ENCODE measurements at places on chromosomes 7 and 10.

DNA sequence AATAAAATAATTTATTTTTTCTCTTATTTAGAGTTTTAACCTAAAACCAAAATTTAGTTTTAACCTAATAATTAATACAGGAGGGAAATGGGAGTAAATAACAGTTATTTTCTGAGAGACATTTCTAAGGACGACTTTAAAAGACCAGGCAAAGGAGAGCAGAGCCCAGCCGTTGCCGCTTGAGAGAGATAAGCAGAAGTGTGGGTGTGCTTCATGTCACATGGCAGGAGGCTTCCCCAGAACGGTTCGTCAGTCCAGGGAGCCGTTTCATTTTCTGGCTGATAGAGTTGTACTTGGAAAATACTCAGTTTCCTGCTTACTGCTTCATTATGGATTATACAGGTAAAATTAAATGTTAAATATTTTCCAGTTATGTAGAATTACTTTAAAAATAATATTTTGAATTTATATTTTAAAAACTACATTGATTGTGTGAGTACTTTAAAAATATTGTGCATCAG is 61.4 kb downstream of the ST7 start:
- no peak for DNase-seq

GRCh38 chr10:58578366-58578765 is 65.7 kb downstream of the BICC1 start:
- DNase-seq = no peak

GRCh38 chr10:103648636-103649532 is 155.4 kb downstream of the NEURL1 start:
- no peak for DNase-seq

DNA sequence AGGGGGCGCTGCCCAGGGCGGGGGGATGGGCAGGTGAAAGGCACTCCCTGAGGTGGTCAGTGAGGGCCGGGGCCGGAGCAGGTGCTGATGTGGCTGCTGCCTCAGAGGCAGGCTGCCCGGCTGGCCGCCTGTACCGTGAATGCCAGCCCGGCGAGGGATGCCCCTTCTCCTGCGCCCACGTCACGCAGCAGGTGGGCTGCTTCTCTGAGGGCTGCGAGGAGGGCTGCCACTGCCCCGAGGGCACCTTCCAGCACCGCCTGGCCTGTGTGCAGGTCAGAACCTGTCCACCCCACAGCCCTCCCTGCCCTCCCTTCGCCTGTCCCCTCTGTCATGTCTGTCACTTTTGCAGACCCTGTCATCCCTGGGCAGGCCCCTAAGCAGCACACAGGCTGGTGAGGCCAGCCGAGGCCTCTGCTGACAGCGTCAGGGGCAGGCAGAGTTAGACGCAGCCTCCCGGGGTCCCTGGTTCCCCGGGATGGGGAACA is 21.9 kb upstream of the ZNF862 start:
- DNase-seq = no peak

DNA sequence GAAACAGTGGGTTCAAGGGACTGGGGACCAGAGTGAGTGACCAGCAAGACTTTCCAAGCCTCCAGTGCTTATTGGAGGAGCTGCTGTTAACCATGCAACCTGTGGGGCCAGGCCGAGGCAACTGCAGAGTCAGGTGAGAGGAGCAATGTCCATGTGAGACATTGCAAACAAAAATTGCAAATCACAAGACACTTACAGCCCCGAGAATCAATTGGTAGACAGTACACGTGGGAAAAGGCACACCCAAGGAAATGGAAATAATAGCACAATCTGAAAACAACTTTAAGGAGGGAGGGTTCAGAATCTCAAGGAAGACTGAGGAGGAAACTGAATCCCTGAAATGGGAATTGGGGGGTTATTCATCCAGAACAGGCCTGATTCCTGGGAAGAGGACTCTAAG is 72.6 kb downstream of the GLRX3 start:
- no peak for DNase-seq

- no peak for DNase-seq
Measured at GRCh38 chr10:1381339-1381738, 325.2 kb downstream of the WDR37 start.

- no peak for DNase-seq
Measured at GRCh38 chr7:72057231-72057630, 354.9 kb downstream of the CALN1 start.

DNA sequence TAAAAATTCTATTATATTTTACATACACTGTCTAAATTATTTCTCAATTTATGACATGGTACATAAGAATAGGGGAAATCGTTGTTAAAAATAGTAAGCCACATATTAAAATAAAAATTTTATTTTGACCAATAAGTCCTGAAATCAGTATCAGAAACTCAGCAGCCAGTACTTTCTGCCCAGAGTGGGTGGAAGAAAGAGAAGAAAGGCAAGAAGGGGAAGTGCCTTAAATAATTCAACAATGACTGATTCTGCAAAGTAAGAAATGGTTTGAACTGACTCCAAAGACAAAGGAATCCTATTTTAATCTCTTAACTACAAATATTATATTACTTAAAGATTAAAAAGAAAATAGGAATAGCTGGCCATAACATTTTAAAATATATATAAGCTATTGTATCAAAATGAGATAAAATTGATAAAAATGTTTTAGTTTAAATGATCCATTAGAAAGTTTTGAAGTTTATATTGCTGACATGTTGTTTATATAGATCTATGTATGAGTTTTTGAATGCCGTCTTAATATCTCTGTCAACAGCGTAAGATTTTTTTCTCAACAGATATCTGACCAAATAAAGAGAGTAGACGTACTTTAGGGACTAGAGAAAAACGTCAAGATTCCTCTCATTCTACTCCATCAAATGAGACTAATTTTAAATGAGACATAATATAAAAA is 30.2 kb upstream of the NRCAM start:
- DNase-seq = no peak

DNA sequence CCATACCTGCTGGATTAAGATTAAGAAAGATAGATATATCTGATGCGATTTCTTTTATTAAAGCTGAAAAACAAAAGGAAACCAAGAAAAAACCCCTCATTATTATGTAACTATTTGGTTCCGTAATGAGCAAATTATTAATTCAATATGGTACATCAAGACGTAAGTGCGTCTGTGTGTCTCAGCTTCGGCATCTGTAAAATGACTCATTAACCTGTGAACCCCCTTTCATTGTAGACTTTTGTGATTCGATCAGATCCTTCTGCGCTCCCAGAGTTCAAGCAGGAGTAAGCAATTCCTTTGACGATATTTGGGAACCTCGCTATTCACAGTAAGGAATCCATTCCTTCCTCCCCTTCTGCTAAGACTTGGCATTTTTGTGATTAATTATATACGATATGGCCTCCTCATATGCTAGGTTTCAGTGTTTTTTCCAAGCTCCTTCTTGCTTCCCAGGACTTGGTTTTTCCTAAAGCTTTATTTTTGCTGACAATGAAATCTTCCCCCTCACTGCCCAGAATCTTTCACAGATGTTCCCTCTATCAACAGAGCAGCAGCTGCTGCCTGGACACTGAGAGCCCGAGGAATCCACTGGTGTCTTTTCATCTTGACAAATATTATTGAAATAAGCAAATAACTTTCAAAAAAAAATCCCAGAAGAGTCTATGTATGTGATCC is 171.7 kb upstream of the CELF2 start:
- no peak for DNase-seq

GRCh38 chr7:135359615-135360014 is 126.0 kb downstream of the STRA8 start:
- DNase-seq = no peak

GRCh38 chr10:79547973-79548372 is 12.2 kb downstream of the SFTPA2 start:
- no peak for DNase-seq

DNA sequence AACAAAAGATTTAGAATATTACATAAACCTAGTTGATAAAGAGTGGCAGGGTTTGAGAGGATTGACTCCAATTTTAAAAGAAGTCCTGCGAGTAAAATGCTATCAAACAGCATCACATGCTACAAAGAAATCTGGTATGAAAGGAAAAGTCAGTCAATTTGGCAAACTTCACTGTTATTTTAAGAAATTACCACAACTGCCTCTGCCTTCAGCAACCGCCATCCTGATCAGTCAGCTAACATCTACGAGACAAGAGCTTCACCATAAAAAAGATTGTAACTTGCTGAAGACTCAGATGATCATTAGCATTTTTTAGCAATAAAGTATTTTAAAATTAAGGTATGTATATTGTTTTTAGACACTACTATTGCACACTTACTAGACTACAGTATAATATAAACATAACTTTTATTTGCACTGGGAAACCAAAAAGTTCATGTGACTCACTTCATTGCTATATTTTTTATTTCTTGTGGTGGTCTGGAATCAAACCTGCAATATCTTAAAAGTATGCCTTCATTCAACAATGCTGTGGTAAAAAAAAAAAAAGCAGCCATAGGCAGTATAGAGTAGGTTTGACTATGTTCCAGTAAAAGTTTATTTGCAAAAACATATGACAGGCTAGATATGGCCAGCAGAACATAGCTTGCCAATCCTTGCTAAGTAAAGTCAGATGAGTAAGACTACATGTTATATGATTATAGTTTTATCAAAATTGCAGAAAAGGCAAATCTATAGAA is 74.4 kb downstream of the GLCCI1 start:
- no peak for DNase-seq

- no peak for DNase-seq
Measured at GRCh38 chr10:36171953-36172940, 530.2 kb upstream of the FZD8 start.

GRCh38 chr7:150620061-150620460 is 12.1 kb downstream of the GIMAP6 start:
- no peak for DNase-seq
